T-helper 2 cell (primary cell): ENCODE measurements at places on chromosomes 5 and 9.

DNA sequence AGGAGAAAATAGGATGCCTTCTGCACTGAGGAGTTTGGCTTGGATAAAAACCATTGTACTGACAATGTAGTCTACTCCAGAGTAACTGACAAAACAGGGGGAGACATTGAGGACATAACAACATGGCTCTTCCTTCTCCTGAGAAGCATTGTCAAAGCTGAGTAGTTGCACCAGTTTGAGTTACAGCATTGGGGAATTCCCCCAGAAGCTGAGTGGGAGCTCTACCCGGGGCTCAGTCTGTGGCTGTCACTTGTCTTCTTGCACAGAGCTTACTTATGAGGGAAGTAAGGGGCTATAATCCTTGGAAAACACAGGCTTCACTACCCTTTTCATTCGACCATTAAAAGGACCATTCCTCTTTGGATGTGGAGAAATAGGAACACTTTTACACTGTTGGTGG, 21.2 kb downstream of the HSPB3 start:
- DNase-seq = no peak

DNA sequence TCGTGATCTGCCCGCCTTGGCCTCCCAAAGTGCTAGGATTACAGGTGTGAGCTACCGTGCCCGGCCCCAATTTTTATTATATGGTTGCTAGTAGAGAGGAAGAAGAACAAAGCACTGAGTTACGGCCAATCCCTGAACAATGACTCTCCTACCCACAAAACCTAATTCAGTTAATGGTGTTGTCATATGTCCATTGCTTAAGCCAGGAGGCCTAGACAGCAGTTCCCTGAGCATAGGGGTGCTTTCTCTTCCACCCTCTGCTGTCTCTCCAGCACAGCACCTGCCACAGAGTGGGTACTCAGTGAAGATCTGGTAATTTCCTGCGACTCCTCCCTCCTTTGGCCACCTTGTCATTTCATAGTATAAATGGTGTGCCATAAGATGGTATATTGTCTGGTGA, 21.4 kb upstream of the LTC4S start:
- DNase-seq = no peak

- DNase-seq = no peak
Measured at GRCh38 chr5:120254385-120254784, 209.7 kb upstream of the PRR16 start.

- no peak for DNase-seq
Measured at GRCh38 chr9:14434158-14434504, 120.2 kb upstream of the NFIB start.

DNA sequence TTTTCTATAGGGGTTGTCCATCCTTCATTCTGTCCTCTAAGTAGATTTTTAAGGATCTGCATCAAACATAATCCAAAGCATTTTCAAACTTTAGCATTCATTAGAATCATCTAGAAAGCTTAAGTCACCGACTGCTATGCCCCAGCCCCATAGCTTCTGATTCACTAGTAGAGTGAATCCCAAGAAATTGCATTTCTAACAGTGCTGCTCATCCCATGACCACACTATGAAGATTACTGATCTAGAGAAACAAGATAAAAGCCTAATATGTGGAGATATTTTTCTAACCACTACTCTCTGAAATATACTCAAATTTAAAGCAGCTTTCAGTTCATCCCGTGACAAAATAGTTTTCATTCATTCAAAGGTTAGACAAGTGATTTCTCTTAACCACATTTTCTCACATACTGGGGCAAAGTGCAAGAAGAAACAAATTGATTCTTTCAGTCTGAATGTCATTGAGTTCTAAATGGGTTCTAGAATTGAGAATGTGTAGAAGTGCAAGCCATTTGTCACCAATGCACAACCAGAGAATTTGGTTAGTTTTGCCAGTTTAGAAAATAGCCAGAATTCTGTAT, 286.9 kb upstream of the CD180 start:
- DNase-seq = no peak

GRCh38 chr5:75461679-75462078, 49.8 kb downstream of the CERT1 start:
- no peak for DNase-seq

DNA sequence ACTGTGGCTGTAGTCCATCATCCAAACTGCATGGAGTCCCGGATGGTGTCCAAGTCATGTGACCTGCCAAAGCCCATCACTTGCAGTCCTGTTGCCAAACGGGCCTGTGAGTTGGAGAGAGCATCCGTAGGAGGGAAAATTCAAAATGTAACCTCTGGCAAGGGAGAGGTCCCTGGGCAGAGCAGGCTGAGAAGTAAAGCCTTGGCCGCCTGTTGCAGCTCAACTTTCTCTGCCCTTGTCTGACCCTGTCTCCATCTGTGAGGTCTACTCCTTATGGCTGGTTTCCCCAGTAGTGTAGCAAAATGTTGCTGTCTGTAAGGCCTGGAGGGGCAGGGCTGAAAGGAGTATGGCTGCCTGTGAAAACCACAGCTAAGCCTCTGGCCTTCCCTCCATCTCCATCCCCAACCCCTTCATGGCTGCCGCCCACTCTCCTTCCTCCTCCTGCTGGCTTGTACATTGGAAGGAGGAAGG, 163.5 kb downstream of the SEMA6A start:
- no peak for DNase-seq

GRCh38 chr9:89527084-89527483, 29.2 kb upstream of the SEMA4D start:
- DNase-seq = no peak

DNA sequence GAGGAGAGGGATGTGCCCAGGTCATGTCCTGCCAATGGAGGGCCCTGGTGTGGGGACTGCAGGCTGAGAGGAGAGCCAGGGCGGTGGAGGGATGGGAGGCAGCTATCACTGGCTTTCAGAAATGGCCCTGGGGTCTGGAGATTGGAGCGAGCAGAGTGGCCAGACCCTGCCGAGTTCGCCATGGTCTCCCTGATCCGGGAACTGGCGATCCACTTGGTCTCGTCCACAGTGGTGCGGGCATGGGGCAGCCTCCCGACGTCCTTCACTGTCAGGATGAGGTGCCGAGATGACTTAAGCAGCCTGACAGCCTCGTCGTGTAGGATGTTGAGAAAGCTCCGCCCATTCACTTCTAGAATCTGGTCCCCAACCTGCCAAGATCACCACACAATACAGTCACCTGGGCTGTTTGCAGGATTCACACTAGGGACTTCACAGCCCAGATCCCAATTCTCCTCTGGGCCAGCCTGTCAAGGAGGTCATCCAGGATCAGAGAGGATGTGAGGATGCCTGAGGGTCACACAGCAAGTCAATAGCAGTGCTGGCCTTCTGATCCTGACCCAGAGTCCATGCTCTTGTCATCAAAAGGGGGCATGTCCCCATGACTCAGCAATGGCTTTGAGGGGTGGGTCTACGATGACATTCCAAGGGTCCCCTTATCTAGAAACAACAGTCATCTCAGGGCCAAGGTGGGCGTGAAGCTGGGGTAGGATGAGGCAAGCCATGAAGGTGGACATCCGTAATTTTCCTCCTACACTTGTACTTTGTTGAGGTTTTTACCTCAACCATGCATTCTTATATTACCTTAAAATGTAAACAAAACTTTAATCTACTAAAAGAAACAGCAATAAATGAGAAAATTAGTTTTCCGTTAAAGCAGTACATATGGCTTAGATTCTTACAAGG, 38.5 kb upstream of the AKNA start:
- DNase-seq = no peak

- no peak for DNase-seq
Measured at GRCh38 chr9:104883169-104883568, 44.8 kb downstream of the ABCA1 start.

- DNase-seq = no peak
Measured at GRCh38 chr9:110073356-110073905, 134.5 kb downstream of the C9orf152 start.

DNA sequence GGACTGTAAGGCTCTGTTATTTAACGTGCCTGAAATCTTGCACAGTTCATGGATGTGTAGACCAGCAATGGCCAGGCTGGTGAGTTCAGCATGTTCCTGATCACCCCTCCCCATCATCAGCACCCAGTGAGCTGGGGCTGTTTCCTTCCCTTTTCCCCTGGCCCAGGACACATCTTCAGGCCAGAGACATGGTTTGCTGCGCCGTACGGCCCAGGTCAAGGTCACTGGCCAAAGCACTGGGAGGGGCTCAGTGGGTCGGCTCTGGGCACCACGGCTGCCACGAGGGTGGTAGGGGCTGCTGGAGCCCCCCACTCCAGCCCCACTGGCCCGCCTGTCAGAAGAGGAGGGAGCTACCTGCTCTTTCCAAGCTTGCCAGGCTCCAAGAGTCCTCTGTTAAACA, 55.9 kb downstream of the SEMA4D start:
- DNase-seq = no peak

DNA sequence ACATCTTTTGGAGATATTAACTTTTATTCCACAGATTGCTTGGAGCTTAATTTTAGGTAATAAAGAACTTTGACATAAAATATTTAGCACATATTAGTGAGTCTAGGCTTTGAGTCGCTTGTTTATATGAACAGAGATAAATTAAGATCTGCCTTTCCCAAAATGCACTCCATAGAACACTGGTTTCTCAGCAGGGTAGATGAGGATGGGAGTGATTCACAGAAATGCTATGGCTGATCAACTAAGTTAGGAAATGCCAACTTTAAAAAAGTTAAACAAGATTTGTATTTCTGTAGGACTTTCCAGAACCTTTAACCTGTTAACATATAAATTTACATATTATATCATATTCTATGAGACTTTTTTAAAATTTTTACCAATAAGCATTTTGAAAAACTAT, 65.2 kb downstream of the STARD4 start:
- DNase-seq = no peak
